Panc1 (cell line): ENCODE measurements at places on chromosomes 12 and 14. TPM values are rescaled to one million over a fixed set of nuclear protein-coding genes. Genes with fewer than 3 reads are reported as not detected.
A peak's percentile ranks its signal among the peaks of the same experiment; 100 is the strongest.

- H3K4me1 ChIP-seq, result no peaks in the 10 kb centered on the region
- no peak for DNase-seq
- H3K27me3 ChIP-seq, result peaks cover 5% of the 10 kb centered on the region; the same call in 1 of the 2 replicates
- H3K4me3 ChIP-seq, result no peak overlapping the region
These were observed 103.3 kb downstream of the BCAT1 start for GRCh38 chr12:24845615-24846014.

DNA sequence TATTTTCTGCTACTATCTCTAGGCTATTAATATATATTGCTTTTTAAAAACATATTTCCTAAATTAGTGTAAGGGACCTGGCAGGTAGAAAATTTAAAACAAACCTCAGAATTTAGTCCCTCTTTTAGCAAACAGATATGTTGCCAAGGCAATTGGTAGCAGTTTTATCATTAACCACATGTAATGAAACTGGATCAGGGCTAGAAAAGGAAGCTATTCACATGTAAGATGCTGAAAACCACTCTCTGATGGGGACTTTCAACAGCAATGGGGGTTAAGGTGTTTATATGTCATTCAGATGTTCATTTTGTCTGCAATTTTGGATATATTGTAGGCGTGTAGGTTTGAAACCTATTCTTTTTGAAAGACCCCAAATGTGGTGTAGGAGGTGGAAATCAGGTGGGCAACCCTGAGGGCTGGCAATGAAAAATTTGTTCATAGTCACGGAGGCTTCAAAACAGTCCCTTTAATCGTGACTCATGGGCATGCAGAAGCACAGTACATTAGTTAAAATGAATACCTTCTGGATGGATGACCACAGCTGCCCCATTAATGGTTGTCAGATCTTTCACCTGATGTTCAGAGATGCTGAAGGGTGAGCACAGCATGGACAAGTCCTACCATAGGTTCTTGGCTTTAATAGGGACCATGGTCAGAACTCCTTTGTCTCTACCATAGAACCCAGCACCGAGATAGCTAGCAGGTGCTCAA, 5.9 kb upstream of the PKP2 start:
- no peak overlapping the region for H3K4me3 ChIP-seq
- no peaks in the 10 kb centered on the region for H3K36me3 ChIP-seq
- H3K27me3 ChIP-seq, result peaks cover 12% of the 10 kb centered on the region
- no peaks in the 10 kb centered on the region for H3K4me1 ChIP-seq
- no peak overlapping the region for H3K27ac ChIP-seq
- no peak for DNase-seq

GRCh38 chr12:104218935-104219334, 3.4 kb downstream of the TXNRD1 start:
- no peaks in the 10 kb centered on the region for H3K27me3 ChIP-seq
- H3K4me3 ChIP-seq, result no peak overlapping the region

GRCh38 chr14:38309522-38310277, 53.8 kb upstream of the CLEC14A start:
- no peak for DNase-seq
- no peak overlapping the region for H3K4me3 ChIP-seq
- H3K4me1 ChIP-seq, result no peaks in the 10 kb centered on the region
- H3K27ac ChIP-seq, result no peak overlapping the region
- H3K27me3 ChIP-seq, result no peaks in the 10 kb centered on the region

DNA sequence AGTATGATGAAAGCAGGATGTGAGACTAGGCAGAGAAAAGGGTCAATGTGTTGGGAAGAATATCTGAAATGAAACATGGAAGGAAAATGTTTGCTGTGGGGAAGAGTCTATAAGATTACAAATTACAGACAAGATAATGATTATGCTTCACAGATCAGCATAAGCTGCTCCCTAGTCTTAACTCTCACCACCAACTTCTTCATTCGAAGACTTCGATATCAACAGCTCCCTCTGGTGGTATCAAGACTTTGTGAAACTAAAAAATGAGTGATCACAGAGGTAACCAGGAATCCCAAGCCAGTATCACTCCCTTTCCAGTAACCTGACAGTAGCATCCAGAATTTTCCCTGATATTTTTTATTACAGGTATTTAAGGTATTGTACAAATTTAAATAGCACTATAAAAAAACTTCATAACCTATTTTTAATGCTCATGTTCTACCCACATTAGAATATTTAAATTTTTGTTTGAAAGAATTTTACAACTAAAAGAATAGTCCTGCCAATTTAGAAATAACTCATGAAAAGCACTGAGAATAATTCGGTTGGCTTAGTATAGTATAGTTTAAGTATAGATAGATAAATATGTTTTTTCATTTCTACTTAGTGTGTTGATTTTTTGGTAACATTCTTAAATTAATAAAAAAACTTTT, 84.4 kb downstream of the C2CD5 start:
- H3K27ac ChIP-seq, result no peak overlapping the region
- peak; percentile 5 for DNase-seq
- H3K4me1 ChIP-seq, result no peaks in the 10 kb centered on the region

- H3K27ac ChIP-seq, result no peak overlapping the region
- no peaks in the 10 kb centered on the region for H3K36me3 ChIP-seq
- no peaks in the 10 kb centered on the region for H3K27me3 ChIP-seq
- no peak for DNase-seq
- no peak overlapping the region for H3K4me3 ChIP-seq
These were observed 806.2 kb downstream of the GALC start for GRCh38 chr14:87186737-87187136.

NTN4 gene
- 17.1 TPM for total RNA-seq

SLC24A4 gene
- not detected for total RNA-seq
